ENCODE measurements at places on chromosomes 2 and 18.

DNA sequence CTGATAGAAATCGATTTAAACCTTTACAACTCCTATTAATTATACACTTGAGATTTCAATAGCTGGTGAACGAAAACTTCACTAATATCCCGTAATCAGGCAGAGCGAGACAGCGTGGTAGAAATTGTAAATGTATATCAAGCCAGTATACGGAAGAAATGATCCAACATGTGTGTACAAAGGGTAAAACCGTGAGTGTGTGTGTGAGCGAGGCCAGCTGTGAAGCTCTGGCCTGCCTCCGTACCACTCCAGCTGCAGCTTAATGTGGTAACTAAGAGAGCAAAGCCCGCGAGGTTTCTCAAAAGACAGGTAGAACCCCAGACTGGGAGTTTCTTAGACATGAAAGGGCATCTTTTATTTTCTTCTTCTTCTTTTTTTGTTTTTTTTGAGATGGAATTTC, 52.3 kb upstream of the ZNF516 start:
- DNase-seq = no peak

DNA sequence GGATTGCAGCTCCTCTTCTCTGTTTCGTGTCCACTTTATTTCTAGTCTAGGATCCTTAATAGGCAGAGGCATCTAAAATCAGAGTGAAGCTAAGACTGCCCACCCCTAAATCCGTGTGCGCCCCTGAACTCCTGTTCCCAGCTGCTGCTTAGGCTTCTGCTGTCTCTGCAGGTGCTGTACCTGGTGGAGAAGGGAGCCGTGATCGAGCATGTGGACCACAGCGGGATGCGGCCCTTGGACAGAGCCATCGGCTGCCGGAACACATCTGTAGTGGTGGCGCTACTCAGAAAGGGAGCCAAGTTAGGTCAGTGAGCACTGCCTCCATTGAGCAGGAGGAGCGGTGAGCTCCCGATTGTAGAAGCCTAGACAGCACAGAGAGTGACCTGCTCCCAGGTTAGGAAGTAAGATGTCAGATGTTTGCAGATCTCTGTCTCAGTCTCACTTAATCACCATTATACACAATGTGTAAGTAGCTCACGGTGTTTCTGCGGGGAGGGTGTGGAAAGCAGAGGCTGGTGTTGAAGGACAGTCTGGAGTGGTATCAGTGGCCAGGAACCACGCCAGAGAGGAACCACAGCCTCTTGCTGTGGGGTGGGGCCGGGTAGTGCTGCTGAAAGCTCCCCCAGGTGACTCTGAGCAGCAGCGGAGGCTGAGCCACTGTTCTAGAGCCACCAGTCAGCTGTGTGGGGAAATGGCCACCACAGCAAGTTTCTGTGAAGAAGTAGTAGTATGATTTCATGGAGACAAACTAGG, 62.3 kb downstream of the WDSUB1 start:
- no peak for DNase-seq

- DNase-seq = no peak
These were observed 160.8 kb downstream of the LPIN1 start for GRCh38 chr2:11907190-11907589.

DNA sequence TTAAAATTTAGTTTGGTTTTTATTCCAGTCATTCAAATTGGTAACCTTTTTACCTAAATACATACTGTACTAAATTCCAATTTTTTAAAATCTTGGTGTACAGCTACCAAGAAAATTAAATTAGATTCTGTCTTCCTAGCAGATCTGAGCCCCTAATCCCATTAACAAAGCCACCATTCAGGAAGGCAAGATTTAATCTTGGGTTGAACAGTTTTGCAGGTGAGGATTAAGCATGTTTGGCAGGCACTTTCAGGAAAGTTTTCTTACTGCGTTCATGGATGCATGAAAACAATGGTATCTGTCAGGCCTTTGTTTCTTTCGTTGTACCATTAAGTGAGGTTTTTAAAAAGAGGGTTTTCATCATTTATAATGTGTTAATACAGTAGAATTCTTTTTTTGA, 32.8 kb downstream of the ITPRID2 start:
- peak; percentile 16 for DNase-seq

- DNase-seq = no peak
These were observed 114.6 kb upstream of the KCTD1 start for GRCh38 chr18:26662996-26663395.

DNA sequence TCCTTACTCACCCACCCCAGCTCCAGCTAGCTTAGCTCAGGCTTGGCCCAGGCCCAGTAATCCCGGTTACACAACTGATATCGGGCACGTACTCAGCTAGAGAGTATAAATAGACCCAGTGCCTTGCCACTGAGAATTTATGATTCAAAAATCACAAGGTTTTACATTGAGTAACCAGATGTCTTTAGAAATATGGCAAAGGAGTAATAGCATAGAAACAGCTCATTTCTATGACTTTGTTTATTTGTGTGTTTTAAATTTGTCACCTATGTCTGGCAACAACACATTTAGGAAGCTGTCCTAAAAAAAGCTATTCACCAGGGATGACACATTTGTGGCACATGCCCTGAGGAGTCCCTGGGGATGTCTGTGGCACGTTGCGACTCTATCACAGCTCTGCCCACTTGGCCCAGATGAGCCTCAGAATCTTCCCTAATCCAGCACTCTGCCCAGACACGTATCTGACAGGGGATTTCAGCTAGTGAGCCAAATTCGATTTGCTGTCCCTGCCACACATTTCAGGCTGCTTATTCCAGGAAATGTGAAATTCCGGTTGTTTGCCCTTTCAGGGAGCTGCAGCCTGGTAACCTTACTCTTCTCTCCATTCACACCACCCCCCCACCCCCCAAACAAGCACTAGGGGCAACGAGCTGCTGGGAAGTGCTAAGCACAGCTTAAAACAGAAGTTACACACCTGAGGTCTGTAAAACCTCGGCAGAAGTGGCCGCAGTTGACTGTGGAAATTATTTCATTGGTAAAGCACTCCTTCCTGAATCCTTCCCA, 85.4 kb upstream of the ZCCHC2 start:
- DNase-seq = no peak

DNA sequence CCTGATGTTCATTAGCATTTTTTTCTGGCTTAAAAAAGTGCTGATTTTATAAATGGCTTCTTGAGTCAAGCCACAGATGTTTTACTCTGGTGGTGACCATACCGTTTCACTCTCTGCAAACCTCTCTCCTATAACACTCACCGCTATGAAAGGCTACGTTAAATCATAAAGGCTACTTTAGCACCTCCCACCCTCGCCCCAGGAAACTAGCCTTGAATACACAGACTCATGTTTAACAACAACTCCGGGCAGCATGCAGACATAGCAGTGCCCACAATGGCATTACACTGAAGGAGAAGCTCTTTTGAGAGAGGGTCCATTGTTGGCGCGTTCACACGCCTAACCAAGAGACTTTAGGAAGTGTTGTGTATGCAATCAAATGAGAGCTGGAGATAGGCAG, 5.6 kb downstream of the MYT1L start:
- DNase-seq = peak; percentile 92

DNA sequence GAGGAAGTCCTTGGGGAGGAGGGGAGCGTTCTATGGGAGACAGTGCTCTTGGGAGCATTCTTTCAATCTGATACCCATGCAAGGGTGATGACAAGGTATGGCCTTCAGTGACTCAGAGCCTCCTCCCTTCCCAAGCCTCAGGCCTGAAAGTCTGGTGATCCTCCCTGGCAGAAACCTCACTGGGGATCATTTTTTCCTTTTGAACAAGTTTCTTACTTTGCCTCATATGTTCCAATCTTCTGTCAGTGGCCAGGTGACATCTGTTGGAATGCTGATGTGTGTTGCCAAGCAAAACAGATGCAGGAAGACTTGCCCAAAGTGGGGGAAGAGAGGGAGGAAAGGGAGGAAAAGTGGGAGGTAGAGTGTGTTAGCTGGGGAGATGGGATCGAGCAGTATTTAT, 224.8 kb downstream of the NEDD4L start:
- DNase-seq = no peak

DNA sequence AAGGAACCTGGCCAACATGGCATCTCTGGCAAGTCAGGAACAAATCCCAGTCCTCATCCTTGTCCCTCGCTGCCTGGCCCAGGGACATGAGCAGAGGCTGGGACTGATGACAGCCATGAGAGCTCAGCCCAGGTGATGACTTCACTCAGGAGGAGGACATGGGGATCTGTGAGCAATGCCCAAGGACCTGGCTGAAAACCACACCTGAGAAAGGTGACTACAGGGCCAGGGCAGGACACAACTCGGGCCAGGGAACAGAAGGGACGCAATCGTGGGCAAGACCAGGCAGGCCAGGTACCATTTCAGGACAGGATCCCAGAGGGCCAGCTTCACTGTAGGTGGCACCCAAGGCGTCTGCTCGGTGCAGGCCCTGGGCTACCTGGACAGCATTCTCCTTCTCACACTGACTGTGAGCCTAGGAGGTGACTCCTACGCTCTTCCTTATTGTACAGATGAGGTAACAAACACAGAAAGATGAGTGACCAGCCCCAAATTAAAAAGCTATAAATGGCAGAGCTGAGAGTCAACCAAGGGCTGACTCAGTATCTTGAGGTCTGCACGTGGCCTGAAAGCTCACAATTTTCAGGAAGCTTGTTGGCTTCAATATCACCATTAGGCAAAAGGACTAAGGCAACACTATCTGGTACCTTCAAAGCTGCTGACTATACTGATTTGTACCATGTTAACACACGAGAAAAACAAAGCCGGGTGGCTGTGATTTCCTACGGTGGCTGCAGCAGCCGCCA, 141.1 kb downstream of the EIPR1 start:
- DNase-seq = no peak

GRCh38 chr2:62631160-62632085, 74.1 kb upstream of the EHBP1 start:
- peak; percentile 63 for DNase-seq

DNA sequence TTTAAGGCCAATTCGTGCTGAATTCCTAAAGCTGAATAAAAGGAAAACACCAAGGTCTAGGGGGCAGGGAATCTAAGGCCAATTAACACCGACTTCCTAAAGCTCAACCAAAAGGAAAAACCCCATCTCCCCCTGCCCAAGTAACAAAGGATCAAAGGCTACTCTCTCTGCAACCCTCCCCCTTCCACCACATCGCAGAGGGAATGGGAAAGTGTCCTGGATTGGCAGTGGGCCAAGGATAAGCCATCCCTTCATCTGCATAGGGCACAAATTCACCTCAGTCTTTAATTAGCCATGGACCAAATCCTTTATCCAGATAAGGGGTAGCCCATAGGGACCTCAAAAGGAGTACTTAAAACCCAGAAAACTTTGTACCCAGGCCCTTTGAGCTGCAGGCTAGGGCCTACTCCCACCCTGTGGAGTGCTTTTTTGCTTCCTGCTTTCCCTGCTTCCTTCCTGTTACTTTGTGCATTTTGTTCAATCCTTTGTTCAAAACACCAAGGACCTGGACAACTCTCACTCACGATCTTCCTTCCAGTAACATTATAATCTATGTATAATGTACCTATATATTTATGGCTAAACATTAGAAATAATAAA, 2119.8 kb upstream of the CELF4 start:
- no peak for DNase-seq

DNA sequence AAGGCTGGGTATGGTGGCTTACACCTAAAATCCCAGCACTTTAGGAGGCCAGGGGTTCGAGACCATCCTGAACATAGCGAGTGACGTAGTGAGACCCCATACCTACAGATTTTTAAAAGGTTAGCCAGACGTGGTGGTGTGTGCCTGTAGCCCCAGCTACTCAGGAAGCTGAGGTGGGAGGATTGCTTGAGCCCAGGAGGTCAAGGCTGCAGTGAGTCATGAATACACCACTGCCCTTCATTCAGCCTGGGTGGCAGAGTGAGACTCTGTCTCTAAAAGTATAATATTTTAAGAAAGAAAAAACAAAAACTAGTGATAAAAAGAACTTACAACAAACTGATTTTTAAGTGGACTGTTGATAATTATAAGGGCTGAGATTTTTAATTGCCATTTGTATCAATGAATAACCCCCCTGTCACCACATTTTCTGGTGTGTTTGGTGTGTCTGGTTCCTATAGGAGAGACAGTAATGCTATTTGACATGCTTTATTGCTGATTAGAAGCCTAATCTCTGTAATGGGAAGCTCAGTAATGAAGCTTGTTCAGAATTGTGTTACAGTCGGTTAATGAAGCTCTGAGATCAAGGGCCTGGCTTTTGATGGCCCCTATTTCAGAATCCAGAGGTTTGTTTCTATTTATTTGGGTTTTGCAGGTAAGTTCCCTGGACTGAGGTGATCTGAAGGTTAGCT, 147.0 kb downstream of the NEDD4L start:
- no peak for DNase-seq

- DNase-seq = no peak
These were observed 166.1 kb downstream of the ASXL3 start for GRCh38 chr18:33744032-33744697.

DNA sequence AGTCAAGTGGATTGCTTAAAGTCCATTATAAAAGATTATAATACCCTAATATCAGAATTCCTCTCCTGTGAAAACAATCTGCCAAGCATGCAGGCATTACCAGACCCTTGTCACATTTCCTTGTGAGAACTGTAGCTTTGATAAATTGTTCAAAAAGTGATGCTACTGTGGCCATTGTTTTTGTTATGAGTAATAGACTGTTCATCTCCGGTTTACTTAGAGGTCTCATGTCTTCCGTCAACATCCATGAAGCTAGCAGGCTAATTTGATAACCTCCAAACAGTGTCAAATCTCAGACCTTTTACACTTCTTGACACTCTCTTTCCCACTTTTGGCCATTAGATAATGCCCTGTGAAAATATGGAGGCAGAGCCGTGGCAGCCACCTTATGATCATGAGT, 342.7 kb downstream of the CPS1 start:
- DNase-seq = no peak

DNA sequence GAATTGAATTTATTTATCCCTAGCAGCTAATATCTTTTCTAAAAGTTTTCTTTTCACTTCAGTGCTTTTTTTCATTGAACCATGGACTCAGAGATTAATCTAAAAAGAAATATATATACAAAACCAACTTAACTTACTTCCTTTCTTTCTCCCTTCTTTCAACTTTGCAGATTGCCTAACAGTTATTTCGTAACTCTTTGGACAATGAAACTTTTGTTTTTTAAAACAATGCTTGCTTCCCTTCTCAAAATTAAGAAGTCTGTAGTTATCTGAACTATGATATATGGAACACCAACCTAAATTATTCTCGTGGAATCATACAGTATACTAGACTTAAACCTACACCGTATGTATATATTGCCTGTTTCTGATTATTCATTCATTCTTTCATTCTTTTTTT, 62.9 kb downstream of the MIB1 start:
- no peak for DNase-seq

All from DMS79 treated with DMSO at 0.1 percent for 48 hours (cell line).